Dermis microvascular lymphatic vessel endothelial cell (primary cell): ENCODE measurements at places on chromosomes 7 and 10.
A peak's percentile ranks its signal among the peaks of the same experiment; 100 is the strongest.

DNA sequence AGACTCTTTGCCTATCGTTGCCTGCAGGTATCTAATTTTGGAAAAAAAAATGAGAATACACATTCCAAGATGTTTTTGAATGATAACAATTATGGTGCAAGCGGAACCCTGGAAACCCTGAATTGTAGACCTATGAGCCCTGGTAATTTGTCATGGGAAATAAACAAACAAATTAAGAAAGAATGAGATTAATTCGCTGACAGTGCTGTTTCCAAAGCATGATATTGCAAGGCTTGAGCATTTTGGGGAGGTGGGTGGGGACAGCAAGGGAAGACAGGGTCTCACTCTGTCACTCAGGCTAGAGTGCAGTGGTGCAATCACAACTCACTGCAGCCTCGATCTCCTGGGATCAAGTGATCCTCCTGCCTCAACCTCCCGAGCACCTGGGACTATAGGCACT lies 900.3 kb downstream of the IPMK start:
- DNase-seq = no peak

GRCh38 chr7:82080254-82080927 lies 310.5 kb upstream of the HGF start:
- DNase-seq = no peak

GRCh38 chr7:104967088-104967487 lies 46.9 kb upstream of the KMT2E start:
- DNase-seq = no peak

DNA sequence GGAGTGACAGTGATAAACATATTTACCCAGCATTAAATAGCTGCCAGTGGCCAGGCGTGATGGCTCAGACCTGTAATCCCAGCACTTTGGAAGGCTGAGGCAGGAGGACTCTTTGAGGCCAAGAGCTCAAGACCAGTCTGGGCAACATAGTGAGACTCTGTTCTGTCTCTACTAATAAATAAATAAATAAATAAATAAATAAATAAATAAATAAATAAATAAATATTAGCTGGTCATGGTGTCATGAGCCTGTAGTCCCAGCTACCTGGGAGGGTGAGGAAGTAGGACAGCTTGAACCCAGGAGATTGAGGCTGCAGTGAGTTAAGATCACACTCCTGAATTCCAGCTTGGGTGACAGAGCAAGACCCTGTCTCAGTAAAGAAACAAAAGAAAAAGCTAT lies 384.0 kb upstream of the ADARB2 start:
- DNase-seq = no peak

DNA sequence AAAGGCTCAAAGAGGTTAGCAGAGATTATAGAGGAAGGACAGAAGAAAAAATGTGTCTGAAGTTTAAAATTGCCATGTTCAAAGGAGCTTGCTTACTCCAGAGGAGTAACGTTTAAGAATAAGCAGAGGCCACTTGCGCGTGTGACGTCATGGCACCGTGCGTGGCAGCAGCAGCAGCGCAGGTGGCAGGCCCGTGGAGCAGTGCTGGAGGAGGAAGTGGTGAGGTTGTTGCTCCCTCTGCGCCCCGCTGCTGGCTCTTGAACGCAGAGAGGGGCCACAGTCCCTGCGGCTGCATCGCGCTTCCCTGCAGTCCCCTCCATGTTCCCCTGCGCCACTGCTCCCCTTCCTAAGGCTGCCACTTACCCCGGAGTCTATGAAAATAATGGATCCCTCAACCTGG lies 37.5 kb downstream of the GDI2 start:
- DNase-seq = no peak

DNA sequence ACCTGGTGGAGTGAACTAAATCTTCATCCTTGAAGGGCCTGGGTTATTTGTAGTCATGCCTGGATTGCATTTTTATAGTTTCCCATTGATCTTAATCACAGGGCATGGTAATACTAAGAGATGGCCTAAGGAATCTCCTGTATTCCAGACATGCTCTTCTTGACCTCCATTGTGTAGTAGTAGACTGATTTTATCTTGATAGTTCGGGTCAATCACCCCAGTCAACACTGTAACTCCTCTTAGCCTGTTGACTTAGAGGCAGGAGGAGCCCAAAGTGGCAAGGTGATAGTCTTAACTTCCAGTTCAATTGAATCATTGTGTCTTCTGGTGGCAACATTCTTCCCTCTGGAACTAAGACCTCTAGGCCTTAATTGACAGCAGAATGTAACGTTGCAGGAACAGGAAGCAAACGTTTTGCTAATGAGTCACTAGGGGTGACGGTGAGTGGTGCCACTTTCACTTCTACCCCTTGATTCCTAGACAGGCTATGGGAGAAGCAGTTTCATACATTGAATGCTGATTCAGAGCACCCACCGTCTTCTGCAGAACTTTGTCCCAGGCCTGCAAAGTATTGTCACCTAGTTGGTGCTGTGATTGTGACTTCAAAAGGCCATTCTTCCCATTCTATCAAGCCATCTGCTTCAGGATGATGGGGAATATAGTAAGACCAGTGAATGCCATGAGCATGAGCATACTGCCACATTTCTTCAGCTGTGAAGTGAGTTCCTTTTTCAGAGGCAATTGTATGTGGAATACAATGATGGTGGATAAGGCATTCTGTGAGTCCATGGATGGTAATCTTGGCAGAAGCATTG lies 24.0 kb upstream of the PAPSS2 start:
- DNase-seq = peak; percentile 75

GRCh38 chr7:112399501-112399900 lies 50.8 kb upstream of the IFRD1 start:
- no peak for DNase-seq

DNA sequence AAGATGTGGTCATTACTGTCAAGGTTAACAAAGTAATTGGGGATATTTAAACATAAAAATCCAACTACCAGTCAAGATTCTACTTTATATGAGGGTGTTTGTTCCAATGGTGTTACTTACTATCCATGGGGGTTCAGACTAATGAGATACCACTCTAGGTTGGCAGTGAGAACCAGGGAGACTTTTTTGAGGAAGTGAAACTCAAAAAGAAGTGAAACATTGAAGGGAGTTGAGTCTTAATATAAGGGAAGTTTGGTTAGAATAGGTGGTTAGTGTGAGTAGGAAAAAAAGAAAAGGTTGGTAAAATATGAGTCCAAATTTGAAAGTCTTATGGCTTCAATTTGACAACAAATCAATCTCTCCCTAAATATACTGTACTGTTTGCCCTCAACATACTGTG lies 123.6 kb upstream of the ANK3 start:
- DNase-seq = no peak

GRCh38 chr7:94382132-94382531 lies 12.6 kb upstream of the COL1A2 start:
- no peak for DNase-seq

GRCh38 chr10:88781206-88781605 lies 21.3 kb upstream of the LIPM start:
- DNase-seq = no peak

DNA sequence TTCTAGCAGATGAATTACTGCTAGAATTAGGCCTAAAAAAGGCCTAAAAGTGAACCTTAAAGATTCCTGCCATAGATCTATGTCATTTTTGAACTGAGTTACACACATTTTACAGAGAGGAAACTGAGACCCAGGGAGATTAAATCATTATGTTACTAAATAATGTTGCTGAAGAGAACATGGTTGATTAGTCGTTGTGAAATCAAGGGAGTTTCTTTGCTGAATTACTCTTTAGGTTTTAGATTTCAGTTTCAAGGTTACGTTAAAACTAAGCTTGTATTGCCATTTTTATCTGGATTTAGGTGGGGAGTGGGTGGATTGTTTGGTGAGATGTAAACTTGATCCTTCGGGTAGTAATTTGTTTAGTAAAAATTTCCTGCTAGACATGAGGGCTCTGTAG lies 21.3 kb downstream of the CDK14 start:
- DNase-seq = no peak

- no peak for DNase-seq
Measured at GRCh38 chr10:28925121-28925663, 247.9 kb downstream of the BAMBI start.

GRCh38 chr10:91891125-91892001 lies 17.9 kb downstream of the FGFBP3 start:
- DNase-seq = peak; percentile 77

- DNase-seq = no peak
Measured at GRCh38 chr10:7551950-7552716, 114.6 kb downstream of the ITIH5 start.

DNA sequence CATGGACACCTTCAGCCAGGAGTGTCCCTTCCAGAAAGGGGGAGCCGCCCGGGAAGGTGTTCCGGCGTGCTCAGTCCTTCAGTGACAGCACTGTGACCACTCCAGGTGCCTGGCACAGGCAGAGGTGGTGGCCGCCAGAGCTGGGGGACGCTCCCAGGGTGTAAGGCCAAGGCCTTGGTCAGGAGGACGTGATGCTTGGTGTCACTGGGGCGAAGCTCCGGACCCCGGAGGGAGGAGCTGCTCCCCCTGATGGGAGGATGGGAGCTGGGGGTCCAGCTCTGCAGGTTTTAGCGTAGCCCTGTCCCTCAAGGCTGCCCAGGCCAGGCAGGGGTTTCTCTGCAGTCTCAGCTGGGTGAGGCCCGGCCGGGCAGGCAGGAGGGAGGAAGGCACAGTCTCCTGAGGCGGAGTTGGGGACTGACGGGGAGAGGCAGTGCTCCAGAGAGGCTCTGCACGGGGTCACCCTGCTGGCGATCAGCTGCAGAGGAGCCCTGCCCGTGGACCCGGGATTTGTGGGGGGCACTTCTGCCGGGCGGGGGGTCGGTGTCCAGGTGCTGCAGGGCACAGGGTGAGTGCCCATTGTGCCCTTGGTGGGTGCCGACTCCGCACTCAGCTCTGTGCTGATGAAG lies 56.5 kb upstream of the DNAJB6 start:
- DNase-seq = no peak

DNA sequence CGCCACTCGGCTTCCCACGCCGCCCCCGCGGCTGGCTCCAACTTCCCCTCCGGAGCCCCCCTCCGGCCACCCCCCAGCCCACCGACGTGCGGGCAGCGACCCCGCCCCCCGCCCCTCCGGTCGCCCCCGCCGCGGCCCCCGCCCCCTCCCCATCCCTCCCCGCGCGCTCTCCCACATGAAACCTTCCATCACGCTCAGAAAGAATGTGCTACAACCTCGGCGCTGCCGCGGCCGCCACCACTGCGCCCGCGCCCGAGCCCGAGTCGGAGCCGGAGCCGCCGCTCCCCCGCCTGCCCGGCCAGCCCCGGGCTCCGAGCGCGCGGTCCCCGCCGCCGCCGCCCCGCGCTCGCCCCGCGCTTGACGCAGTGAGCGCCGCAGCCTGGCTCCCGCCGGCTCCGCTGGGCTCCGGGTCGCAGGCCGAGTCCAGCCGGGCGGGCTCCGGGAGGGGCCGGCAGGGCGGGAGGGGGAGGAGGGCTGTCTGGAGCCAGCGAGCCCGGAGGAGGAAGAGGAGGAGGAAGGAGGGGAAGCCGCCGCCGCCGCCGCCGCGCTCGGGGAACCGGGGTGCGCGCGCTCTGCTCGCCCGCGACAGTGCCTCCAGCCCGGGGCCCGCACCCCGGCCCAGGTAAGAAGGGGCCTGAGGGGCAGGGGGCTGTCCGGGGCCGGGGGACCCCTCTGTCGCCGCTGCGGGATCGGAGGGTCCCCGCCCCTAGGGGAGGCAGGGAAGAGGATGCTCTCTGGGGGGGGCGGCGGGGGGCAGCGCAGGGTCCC lies 4.3 kb upstream of the ELFN1 start:
- peak; percentile 32 for DNase-seq

- DNase-seq = no peak
Measured at GRCh38 chr10:22945934-22946673, 18.3 kb downstream of the ARMC3 start.

- DNase-seq = peak; percentile 43
Measured at GRCh38 chr7:108454674-108455550, 1.3 kb downstream of the NRCAM start.

DNA sequence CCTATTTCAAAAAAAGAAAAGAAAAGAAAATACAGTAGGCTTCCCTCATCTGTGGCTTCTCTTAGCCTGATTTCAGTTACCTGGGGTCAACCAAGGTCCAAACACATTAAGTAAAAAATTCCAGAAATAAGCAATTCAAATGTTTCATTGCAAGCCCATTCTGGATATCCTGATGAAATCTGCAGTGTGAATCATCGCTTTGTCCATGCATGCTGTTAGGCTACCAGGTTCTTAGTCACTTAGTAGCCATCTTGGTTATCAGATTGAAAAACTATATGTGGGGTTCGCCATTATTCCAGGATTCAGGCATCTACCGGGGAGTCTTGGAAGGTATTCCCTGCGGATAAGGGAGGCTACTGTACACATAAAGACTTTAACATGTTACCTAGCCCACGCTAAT lies 991 bp upstream of the FAM204A start:
- no peak for DNase-seq

DNA sequence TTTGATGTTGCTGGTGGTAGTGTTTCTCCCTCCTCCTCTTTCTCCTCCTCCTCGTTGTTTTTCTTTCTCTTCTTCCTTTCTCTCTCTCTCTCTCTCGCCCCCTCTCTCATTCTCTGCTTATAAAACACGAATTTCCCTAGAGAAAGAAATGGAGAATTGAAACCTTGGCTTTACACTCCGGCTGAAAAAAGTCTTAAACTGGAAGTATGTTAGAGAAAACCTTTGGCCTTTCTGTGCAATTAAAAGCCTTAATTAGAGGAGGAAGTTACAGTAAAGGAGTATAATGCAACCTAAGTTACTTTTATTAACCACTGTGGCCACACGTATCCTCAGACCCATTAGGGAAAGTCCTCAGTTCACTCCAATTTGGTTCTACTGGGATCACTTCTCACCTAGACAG lies 501.7 kb upstream of the SORCS1 start:
- DNase-seq = no peak

- no peak for DNase-seq
Measured at GRCh38 chr7:32251659-32252058, 181.5 kb upstream of the PDE1C start.

GRCh38 chr10:131773370-131774343 lies 127.2 kb upstream of the PPP2R2D start:
- no peak for DNase-seq

- no peak for DNase-seq
Measured at GRCh38 chr7:39128287-39128843, 150.7 kb downstream of the POU6F2 start.
